Suprapubic skin (tissue), 4 donors: ENCODE measurements at places on chromosomes 2 and 18.

DNA sequence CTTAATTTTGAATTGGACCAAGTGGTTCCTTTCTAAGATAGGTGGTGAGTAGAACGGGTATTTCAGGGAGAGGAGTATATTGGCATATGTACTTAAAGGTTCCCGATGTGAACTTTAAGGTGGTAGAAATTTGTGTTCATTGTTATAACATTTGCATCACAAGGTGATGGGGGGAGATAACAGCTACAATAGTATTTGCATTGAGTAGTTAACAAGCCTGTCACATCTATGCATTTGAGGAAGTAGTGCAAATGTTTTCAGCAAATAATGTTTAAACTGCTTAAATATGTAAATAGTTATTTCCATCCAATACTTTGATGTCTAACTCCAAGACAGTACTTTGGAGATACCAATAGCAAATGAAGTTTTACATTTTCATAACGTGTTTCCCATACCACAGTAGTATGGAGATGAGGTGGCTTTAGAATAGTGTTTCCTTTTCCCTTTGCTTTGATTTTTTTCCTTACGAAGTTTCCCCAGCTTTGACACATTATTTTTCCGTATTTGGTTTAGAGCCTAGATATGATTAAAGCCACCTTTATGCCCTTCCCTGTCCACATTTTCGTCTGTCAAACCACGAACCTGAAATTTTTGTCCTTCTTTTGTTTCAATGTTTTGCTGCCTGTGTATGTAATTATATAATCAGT lies 46.6 kb downstream of the VAPA start:
- DNase-seq = no peak

DNA sequence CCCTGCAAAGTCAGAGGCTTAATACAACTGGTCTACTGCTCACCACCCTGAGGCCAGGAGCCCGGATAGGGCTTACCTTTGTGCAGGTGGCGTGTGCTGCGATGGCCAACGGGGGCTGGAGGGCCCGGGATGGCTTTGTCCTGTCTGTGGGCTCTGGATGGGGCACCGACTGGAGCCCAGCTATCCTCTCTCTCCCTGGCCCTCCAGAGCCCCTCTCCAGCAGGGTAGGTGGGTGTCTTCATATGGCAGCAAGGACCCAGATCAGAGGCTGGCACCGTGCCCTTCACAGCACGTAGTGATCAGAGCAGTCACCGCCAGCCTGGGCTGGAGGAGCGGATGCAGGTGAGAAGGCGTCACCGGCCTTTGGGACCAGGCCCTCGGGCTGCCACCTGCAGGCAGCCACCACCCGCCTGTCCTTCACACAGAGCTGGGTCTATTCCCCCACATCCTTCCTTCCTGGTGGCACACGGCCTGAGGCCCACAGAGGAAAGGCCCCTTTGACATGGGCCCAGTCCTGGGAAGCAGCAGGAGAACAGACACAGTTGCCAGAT lies 232.1 kb downstream of the EIPR1 start:
- DNase-seq = peak; percentile 35

DNA sequence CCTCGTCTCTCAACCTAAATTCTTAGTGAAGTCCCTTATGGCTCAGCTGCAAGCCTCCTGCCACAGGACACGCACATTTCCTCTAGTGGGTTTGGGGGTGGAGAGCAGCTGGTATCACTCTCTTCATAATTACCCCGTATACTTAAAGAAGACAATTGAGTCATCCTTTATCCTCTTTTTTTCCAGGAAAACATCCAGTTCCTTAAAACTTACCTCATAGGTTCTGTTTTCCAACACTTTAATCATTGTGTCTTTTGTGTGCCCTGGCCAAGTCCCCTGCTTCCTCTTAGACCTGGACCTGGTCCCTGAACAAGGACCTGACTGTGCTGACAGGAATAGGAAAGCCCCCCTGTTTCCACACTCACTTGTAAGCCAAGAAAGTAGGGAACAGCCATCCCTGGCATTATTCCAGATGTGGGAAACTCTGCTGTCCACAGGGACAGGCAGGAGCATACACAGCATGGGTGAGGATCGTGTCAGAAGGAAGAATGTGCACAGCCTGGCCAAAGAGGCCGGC lies 42.3 kb upstream of the MYO1B start:
- no peak for DNase-seq

GRCh38 chr18:75592527-75592926 lies 165.0 kb upstream of the SMIM21 start:
- DNase-seq = no peak

GRCh38 chr18:32893915-32894314 lies 121.1 kb upstream of the KLHL14 start:
- DNase-seq = no peak

GRCh38 chr2:203431391-203432185 lies 103.4 kb downstream of the ABI2 start:
- DNase-seq = no peak

DNA sequence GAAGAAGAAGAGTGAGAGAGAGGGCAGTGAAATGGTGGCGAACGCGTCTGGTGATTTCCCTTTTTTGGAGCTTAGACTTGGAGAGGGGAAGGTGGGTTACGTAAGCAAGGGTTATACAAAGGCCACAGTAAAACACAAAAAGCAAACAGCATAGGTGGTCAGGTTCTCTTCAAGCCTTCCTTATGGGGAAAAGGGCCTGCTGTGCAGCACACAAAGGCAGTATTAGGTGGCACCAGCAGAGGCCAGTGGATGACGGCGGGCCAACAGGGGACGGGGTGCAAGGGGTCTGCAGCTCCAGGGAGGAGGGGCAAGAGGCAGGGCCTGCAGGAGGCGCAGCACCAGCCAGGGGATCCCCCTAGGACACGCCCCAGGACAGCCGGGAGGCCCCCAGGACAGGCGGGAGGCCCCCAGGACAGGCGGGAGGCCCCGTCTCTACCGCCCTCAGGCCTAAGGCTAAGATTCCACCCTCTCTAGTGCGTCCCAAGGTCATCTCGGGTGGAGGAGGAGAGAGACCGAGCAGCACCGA lies 32.6 kb upstream of the NPC1 start:
- DNase-seq = no peak

GRCh38 chr18:48314690-48315089 lies 94.5 kb downstream of the ZBTB7C start:
- no peak for DNase-seq

GRCh38 chr18:13616041-13616440 lies 110.3 kb downstream of the FAM210A start:
- DNase-seq = no peak

DNA sequence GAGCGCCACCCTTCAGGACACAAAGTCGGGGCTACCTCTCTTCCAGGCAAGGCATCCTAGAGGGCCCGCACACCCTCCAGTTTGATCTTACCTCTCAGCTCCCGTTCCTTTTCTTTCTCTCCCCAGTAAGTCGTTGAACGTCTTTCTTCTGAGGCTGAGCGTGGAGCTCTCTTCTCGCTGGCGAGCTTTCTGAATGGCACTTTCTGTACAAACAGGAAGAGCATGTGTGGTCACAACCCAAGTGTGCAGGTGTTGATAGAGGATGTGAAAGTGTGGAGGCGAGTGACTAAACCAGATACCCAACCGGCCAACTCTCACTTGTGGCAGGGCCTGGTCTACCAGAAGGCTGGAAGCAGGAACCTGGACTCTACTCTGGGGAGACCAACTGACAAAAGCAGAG lies at the start of gene AFF3:
Gene AFF3 (minus strand): TSS at position 198 of the 400 bp plus-strand sequence. CDS start 38,136 bp downstream, outside the sequence.
- no peak for DNase-seq

DNA sequence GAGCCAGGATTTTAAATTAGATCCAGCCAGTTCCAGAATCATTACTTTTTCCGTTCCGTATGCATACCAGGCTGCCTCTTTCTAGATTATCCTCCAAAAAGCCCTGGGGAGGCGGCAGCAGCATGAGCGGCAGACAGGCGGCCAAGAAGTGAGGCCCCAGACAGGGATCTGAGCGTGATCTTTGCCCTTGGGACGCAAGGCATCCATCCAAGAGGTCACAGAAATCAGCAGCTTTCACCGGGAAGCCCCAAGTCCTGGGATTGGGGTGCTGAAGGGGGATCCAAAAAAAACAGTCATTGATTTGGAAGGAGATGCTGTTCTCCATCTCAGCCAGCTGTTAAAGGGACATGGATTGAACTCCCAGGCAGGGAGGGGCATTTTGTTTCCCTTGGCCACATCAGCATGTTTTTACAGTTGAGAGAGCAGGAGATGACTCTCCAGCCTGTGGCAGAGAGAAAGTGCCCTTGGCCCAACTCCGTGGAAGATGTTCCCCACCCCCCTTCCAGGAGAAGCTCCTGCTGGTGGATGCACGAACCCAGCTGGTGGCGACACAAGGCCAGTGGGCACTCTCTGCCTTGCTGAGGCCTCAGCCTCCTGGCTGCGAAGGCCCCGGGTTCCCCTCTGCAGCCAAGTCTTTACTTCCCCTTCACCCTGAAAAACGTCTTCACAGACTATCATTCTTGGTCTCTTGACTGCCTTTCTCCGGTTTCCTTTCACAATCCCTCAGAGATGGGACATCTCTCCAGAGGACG lies 265.6 kb downstream of the ANAPC1 start:
- no peak for DNase-seq

DNA sequence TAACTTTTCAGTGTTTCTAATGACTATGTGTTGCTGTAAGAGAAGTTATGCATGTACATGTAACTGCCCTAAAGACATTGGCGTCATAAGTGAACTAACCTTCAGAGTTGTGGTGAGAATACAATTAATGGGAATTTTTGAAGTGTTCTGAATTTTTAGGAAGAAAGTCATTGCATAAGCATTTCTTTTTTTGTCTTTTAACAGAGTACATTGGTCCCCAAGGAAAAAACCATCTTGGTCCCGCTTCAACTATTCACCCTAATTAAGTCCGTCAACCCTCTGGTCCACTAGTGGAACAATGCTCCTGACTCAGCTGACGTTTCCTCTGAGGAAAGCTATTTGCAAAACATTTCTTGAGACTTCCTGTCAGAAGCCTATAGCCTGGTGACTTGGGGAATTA lies 41.1 kb upstream of the VIT start:
- no peak for DNase-seq

DNA sequence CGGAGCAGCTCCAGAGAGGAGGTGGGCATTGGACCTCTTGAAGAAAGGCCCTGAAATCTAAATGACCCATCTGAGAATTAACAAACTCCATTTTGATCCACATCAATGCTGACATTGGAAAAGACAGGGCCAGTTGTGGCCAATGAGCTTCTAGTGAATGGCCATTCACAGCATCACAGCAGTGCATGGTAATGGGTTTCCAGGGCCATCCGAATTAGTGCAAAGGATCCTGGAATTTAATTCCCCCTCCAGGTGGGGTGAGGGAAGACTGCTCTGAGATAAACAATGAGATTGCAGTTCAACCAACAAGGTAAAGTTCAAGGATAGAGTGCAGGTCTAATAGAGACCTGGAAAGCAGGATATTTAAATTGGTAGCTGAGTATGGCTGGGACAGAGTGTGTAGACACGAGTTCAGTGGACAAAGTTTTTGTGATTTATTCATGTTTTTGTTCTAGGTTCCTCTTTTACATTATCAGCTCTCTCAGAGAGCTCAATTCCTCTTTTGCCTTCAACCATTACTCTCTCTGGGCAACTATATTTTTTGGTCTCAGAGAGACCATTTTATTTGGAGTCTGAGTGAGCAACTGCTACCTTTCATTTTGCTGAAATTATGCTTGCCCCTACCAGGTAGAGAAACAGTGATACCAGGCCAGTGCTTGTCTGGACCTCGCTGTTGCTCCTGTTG lies 5.0 kb downstream of the TACR1 start:
- DNase-seq = no peak

GRCh38 chr18:74604774-74605173 lies 7.1 kb downstream of the ZNF407 start:
- DNase-seq = no peak
